ENCODE measurements at places on chromosomes 2 and 18.
A peak's percentile ranks its signal among the peaks of the same experiment; 100 is the strongest.

- no peak for DNase-seq
Observed at GRCh38 chr2:224973112-224974016, 68.9 kb downstream of the DOCK10 start.

DNA sequence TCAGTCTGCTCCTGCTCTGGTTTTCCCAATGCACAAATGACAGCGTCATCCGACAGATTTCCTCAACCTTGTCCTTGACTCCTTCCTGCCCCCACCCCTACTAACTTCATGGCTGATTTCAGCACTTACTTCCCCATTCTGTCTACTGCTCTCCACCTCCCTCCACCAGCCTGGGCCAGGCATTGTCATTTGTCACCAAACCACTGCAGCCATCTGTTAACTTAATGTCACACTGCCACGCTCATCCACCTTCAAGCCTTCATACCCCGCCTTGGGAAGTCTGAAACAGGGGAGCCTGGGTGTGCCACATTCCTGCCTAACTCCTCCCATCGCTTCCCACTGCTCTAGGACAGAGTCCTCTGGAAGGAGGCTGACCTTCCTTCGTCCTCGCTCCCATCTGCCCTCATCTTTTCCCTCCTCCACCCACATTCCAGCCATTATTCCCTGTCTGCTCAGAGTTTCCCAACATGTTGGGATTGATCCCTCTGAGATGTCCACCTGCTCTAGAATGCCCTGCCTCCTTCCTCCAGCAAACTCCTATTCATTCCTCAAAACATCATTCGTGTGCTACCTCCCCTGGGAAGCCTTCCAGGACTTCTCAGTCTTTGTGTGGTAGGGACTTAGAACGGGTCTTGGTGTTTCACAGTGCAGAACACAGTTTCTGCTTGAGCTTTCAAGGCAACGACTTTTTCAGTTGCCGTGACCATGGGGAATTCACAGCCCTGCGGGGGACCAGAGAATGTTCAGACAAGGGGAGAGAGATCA lies 42.2 kb upstream of the SMAD7 start:
- no peak for DNase-seq

DNA sequence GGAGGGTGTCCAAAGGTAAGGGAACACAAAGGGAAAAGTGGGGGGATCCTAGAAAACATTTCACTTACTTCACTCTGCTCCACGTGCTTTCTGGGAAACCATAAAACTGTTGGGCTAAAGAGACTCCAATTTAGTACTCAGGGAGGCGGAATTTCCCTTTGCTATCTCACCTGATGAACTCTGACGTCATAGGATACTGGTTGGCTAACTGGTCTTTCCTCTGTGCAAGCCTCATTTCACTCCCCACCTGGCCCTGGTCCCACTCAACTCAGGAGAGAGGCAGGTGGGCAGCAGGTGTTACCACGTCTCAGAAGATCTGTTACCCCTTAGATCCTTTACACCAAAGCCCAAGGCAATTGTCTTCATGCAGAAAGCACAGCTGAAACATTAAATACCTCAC lies 51.8 kb upstream of the PMAIP1 start:
- peak; percentile 89 for DNase-seq

GRCh38 chr2:36597532-36598377 lies at the start of gene FEZ2:
Gene FEZ2, minus strand, starts transcription at chr2:36598168. Its CDS starts 26 bp downstream, at chr2:36598142.
- DNase-seq, result peak; percentile 5

- DNase-seq, result no peak
Observed at GRCh38 chr2:20650393-20650876, 463 bp downstream of the HS1BP3 start.

GRCh38 chr18:26999797-27000196 lies 134.3 kb upstream of the AQP4 start:
- no peak for DNase-seq

- no peak for DNase-seq
Observed at GRCh38 chr18:37403100-37403781, 162.4 kb downstream of the CELF4 start.

Data from NCI-H2107 (cell line).